Activated T-helper 1 cell treated with anti-CD3 and anti-CD28 coated beads, Interleukin-12 subunit alpha, Interleukin-12 subunit beta, Interleukin-2, Interleukin-4 antibody, amounts not matched to agents 30 ng/mL and 10 ng/mL and 1 ng/mL, durations not matched to agents 14 hours and 24 hours and 36 hours (primary cell): ENCODE measurements at places on chromosomes 16 and 17. TPM values are rescaled to one million over a fixed set of nuclear protein-coding genes. Genes with fewer than 3 reads are reported as not detected.

GP1BA gene
- not detected in 2 replicates for total RNA-seq

ADGRG1 gene
- 6.4 and 7.7 TPM in 2 replicates for total RNA-seq

DNA sequence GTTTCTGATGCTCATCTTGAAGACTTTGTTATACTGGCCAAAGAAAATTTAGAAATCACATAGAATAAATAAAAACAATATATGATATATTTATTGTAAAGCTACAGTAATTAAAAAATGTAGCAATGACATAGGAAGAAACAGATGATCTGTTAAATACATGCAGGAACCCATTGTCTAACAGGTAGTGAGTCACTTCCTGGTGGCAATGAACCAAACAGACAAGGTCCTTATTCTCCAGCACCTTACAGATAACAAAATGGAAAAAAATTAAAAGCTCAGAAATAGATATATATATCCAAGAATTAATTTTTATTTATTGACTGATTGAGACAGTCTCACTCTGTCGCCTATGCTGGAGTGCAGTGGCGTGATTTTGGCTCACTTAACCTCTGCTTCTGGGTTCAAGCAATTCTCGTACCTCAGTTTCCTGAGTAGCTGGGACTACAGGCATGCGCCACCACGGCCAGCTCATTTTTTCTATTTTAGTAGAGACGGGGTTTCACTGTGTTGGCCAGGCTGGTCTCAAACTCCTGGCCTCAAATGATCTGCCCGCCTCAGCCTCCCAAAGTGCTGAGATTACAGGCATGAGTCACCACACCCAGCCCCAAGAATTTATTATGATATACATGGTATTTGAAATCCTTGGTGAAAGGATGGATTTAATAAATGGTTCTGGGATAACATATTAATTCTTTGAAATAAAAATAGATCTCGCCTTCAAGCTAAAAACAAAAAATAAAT is 7.5 kb downstream of the NETO2 start:
- no peak for DNase-seq

GRCh38 chr17:58276423-58276822 is 4.3 kb downstream of the MPO start:
- no peak for DNase-seq

- DNase-seq, result no peak
Observed at GRCh38 chr16:7579454-7579853, 246.8 kb downstream of the RBFOX1 start.

- DNase-seq, result no peak
Observed at GRCh38 chr16:80230328-80231120, 310.3 kb upstream of the DYNLRB2 start.

DNA sequence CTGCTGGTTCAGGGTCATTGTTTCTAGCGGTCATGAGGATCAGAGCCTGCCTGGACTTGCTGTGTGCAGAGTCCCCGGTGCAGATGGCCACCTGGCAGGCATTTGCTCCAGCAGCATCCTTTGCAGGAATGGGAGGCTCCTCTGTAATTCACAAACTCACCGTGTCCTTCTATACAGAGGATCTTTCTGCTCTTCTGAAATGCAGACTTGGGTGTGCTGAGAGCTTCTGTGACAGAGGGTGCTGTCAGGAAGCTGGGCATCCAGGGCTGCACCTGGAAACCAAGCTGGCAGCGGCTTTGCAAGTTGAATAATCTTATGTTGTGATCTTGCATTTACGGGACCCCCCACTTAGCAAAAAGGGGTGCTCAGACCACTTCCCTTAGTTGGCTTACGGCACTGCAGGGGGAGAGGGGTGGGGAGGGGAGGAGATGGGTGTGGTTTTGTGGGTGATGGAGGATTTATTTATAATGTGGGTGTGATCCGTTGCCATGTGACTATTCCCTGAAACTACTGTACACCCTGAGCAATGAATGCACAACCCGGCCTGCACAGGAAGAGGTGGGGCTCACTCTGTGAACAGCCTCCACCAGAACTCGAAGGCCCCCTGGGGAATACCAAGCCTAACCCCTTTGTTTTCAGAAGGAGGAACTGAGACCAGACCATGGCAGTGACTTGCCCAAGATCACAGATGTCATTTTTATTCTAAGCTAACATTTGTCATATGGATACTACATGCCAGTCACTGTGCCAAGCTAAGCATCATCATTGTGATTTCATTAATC is 178.3 kb downstream of the PRKCB start:
- DNase-seq, result peak; percentile 51

GRCh38 chr17:49873466-49873865 is 25.6 kb upstream of the TAC4 start:
- DNase-seq, result no peak

- no peak for DNase-seq
Observed at GRCh38 chr17:71919186-71919585, 201.6 kb upstream of the SOX9 start.

- DNase-seq, result no peak
Observed at GRCh38 chr17:56973520-56973919, 4.4 kb upstream of the SCPEP1 start.

GRCh38 chr17:78397681-78398101 is 19.2 kb downstream of the PGS1 start:
- no peak for DNase-seq

DNA sequence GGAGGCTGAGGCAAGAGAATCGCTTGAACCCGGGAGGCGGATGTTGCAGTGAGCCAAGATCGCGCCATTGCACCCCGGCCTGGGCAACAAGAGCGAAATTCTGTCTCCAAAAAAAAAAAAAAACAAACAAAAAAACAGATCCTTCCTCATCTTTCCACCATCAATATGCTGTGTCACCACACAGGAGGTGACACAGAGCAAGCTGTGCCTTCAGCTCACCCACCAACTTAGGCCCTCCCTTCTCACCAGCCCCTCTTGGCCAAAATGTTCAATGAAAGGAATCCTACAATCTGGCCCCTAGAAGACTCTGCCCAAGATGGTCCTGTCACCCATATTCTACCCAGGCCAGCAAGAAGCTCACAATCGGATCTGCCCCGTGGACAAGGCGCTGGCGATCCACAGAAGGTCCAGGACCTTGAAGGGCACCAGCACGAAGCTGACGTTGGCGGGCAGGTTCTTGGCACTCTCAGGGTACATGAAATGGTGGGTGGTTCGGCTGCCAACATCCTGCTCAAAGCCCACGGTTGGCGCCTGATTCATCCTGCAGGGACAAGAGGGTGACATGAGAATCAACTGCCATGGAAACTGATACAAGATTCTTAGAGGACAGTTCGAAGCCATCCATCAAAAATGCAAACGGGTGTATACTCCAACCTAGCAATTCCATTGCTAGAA is 41.4 kb downstream of the DDX19A start:
- DNase-seq, result no peak
